ENCODE measurements at places on chromosomes 13 and 19.

DNA sequence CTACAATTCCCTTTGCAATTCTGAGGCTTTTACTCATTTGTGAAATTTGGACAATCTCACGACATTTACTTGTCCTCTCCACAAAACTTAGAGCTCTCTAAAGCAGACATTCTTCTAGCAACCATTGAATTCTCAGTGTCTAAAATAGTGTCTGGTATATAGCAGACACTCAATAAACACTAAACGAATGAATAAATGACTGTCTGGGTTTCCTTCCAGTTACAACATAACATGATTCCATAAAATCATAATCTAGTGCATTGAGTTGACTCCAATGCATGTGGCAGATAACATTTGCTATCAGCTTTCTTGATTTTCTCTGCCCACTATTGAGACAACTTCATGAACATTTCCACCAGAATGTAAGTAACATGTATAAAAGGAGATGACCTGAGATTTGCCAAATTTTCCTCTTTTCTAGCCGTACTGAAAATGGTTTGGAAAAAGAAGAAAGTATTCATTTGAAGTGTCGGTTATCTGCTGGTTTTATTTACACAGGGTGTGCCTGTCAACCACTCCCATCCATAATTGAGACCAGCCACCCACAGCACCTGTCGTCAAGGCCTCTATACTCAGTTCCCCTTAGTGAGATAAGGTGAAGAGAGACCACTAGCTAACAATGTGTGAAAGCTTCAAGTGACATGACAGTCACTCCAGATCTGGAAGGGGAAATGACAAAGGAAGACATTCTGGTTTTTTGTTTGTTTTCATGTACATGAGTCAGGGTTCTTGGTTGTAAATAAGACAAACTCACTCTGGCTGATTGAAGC is 4.8 kb upstream of the SERP2 start:
- DNase-seq = no peak

- DNase-seq = no peak
These were observed 6.5 kb upstream of the RLN3 start for GRCh38 chr19:14021474-14021873.

- DNase-seq = no peak
These were observed 26.7 kb upstream of the CSNK1A1L start for GRCh38 chr13:37132211-37132610.

GRCh38 chr13:77384999-77385398 is 58.1 kb upstream of the MYCBP2 start:
- DNase-seq = no peak

DNA sequence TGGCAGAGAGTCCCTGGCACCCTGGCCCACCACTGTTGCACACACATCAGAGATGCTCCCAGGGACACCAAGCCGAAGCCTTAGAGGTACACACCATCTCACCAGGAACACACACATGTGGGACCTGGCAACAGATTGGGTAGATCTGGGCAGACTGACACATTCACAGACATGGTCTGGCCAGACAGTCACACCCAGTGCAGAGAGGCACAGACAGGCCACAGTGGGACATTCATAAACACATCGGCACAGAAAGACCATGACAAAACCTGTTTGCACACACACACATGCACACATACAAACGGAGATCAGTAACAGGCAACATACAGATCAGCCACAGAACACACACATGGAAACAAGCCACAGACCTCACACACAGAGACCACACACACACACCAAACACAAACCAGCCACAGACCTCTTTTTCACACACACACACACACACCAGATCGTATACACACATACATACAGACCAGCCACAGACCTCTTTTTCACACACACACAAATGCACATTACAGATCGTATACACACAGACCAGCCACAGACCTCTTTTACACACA is 6.3 kb upstream of the JUNB start:
- no peak for DNase-seq

GRCh38 chr19:12840091-12841079 is 2.1 kb downstream of the MAST1 start:
- no peak for DNase-seq

DNA sequence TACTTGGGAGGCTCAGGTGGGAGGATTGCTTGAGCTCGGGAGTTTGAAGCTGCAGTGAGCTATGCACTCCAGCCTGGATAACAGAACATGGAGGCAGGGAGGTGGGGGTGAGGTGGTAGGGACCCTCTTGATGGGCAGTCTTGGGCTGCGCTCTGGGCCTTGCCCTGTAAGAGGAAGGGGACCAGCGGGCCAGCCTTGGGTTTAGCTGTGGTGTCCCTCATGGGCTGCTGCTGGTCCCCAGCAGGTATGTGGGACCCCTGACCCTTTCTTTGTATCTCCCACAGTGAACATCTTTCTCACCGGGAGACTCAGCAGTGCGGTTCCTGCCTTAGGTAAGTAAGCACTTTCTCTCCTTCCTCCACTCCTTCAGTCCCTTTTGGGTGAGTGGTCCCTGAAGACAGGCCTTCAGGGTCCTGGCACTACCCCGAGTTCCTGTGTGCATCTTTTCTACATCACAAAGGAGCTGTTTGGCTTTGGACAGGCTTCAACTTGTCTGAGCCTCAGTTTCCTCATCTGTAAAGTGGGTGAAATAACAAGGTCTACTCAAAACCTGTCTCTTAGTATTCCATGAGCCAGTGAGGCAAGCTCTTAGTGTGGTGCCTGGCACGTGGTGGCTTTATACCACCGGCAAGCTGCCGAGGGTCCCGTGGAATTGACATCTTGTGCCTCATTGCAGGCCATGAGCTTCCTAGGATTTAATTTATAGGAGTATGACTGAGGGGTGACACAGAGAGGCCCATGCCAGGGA is 2.5 kb downstream of the LRP3 start:
- no peak for DNase-seq

- no peak for DNase-seq
These were observed 103.1 kb downstream of the ITGBL1 start for GRCh38 chr13:101555610-101556009.

DNA sequence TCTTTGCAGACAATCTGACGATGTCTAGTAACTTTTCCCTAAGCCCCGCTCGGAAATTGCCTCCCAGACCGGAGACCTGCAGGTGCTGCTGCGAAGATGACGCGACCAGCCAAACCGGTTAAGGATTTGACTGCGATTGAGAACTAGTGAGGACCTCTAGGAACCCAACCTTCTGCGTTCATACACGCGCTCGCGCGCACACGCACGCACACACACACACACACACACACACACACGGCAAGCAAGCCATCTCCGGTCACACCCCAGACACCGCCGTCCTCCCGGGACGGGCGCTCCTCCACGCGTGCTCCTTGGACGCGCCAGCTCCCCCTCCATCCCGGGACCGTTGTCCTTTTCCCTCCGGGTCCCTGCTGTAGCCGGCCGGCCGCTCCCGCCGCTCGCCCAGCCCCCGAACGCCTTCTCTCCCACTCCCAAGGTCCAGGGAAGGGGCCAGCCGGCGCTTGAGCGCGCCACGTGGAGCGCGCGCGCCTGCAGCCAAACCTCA is 1.2 kb downstream of the TBC1D4 start:
- no peak for DNase-seq

DNA sequence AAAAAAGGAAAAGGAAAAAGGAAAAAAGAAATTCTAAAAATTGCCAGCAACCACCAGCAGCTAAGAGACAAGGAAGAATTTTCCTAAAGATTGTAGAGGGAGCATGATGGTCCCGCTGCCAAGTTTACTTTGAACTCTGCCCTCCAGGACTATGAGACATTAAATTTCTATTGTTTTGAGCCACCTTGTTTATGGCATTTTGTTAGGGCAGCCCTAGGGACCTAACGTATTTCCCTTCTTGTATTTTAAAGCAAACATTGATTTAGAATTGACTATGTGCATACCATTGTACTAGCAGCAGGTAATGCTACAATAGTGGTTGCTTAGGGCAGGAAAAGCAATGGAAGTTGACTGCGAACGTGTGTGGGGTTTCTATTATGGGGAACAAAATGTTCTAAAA is 1414.2 kb downstream of the EFNB2 start:
- DNase-seq = no peak

DNA sequence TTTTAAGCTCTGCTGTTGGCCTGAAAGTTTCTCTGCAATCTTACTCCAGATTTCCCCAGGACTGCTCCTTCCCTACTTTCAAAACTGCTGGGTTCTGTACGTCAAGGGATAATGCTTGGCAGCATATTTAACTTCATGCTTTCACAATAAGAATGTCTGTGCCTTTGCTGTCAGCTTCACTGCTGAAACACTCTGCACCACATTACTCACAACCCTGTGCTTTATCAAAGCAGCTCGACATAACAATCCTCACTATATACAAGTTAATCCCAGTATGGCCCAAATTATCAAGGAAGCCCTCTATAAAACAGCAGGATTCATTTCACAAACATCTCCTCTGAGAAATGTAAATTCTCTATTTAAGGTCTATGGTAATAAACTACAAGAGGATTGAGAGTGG is 17.5 kb downstream of the LATS2 start:
- DNase-seq = no peak

GRCh38 chr13:112877066-112877465 is 91.9 kb upstream of the MCF2L start:
- DNase-seq = no peak

DNA sequence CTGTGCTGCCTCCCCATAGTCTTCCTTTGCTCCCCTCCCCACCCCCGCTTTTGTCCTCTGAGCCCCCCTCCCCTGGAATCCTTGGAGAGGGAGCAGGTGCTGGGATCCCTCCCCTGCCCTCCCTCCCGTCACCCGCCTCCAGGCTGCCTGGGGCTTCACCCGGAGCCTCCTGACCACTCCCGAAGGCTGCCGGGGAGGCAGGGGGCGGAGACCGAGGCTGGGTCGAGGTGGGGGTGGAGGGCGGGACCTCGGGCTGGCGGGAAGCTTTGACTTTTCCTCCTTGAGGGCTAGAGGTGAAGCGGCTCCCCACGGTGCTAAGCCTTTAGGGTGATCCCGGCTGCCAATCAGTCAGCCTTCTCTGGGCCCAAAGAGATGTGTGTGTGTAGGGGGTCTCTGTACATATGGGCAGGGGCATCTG is 1.5 kb downstream of the KMT5C start:
- DNase-seq = peak; percentile 23

DNA sequence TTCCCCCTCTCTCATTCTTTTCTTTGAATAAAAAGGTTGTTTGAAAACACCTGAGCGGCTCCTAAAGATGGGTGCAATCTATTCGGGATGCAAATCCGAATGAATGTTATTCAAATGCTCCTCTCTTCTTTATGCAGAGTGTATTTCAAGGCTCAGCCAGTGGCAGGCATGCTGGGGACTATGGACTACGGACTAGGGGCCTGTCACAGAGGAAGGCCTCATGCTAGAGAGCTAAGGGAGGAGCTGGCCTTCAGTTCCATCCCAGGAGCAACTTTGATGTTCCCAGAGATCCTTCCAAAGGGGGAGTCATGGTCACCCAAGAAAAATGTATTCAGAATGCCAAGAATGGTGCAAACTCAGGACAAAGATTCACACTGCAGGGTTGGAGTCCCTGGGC is 9.3 kb downstream of the ALOX5AP start:
- no peak for DNase-seq

DNA sequence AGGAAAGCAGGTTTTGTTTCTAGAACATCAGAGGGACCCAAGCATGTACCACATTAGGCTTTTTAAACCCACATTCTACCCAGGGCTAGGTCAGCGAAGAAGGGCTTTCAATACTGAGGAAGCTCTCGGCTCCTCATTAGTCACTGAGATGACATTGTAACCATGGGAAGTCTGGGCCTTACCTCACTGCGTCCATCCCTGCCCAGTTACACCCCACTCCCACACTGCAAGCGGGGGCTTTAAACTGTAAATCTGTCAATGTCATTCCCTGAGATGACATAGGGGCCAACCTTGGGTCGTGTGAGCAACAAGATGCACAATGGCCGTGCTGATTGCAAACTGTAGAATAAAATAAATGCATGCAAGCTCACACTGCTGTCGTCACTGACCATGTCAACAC is 21.7 kb upstream of the TFDP1 start:
- DNase-seq = no peak

DNA sequence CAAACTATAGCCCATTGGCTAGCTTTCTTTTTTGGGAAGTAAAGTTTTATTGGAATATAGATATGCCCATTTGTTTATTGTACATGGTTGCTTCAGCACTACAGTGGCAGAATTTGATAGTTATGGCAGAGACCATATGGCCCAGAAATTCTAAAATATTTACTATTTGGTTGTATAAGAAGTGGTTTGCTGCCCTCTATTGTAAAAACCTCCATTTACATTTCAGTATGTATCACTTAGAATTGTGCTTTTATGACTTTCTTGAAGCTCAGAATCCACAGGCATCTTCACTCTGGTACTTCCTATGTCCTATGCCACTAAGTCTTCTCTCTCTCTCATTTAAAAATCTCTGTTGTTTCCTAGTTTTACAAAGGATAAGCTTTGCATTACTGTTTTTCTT is 37.7 kb downstream of the DLEU7 start:
- DNase-seq = no peak

DNA sequence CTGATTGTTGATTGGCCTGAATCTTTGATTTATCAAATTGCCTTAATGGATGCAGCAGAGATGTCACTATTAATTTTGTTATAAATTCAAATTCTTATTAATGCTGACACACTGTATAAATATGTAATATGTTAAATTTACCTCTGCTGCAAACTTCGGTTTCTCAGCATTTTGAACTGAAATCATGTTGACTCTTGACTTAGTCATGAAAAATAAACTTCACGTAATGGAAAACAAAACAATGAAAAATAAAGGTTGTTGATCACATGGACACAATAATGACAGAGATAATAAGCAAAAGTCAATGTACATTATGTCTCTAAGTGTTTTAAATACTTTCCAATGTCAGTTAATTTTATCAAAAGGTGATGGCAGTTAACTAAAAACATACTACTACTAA is 827.6 kb downstream of the PCDH9 start:
- no peak for DNase-seq

- DNase-seq = no peak
These were observed at the start of gene SMIM24 for GRCh38 chr19:3480383-3481091. TSS of gene SMIM24 (minus strand) at chr19:3480525. CDS start at chr19:3480463, 62 bp downstream.

GRCh38 chr19:13207846-13208671 is 57.8 kb downstream of the IER2 start:
- peak; percentile 47 for DNase-seq

DNA sequence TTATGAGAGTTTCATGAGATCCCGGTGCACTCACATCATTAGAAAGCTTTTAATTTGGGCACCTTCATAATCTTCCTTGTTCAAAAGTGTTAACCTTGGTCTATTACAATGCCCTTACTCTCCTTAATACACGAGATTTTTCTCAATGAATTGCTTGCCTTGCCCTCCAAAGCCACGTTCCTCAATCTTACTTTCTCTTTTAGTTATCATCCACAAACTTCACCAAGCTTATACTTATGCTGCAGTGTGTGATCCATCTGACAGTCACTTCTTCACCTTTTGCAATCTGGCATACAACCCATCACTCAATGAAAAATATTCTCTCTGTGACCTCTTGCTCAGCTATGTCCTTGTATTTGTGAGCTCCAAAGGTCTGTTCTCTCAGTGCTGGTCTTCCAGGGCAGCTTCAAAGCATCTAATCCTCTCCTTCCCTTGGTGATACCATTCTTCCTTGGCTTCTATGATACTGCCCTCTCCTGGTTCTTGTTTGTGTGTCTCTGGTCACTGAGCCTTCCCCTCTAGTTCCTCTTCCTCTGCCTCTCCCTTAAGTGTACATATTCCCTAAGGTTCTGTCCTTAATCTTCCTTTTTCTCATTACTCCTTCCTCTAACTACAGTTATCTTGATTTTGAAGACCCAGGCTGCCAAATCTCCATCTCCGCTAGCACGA is 202.2 kb upstream of the STARD13 start:
- DNase-seq = no peak
